ENCODE measurements at places on chromosomes 12 and 14.
A peak's percentile ranks its signal among the peaks of the same experiment; 100 is the strongest.

- DNase-seq = no peak
Measured at GRCh38 chr14:91575469-91576208, 65.5 kb upstream of the PPP4R3A start.

- peak; percentile 88 for DNase-seq
Measured at GRCh38 chr12:118330421-118331018, 42.2 kb downstream of the TAOK3 start.

DNA sequence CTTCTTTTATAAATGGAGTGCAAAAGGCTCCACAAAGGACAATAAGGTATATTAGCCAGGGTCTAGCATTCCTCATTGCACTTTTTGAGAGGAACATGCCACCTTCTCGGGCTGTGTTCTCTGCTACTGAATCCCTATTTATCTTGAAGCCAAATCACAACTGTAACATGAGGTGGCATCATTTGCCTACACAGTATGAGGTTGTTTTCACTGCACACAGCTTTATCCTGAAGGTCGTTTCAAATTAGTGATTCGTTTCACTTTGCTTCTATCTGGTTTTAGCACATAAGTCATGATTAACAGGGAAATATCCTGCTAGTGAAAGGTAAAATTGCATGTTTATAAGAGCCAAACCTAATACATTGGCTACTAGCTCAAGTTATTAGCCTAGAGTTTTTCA is 153.8 kb downstream of the SLC35F4 start:
- no peak for DNase-seq

DNA sequence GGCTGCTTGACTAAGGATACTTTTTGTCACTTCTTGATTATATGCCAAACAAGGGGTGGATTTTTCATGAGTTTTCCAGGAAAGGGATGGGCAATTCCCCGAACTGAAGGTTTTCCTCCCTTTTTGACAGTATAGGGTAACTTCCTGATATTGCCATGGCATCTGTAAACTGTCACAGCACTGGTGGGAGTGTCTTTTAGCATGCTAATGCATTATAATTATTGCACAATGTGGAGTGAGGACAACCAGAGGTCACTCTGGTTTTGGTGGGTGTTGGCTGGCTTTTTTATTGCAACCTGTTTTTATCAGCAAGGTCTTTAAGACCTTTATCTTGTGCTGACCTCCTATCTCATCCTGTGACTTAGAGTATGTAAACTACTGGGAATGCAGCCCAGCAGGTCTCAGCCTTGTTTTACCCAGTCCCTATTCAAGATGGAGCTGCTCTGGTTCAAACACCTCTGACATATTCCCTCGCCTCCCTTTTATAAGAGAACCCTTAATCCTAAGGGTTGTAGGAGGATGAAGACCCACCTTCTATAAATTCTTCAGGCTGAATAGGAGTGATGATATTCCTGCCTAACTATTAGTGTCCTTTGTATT is 471.2 kb downstream of the ATP23 start:
- no peak for DNase-seq

DNA sequence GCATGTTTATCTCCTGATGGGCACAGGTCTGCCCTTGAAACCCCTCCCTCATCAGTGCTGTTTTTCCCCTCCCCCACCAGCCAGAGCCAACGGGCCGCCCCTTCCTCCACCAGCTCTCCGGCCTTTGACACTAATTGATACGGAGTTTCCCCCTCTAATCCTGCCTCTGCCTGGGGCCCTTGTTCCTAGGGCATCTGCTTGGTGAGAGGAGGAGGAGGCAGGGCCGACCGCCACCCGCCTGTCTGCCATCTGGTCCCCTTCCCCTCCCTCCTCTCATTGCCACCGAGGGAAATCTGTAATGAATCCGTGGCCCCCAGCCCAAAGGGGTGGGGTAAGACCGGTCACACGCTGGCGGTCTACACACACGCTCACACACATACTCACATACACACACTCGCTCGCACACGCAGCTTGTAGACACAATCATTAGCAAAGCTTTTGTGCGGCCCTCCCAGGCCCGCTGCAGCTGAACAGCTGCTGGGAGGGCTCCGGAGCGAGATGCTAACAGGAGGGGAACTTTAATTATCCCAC is 27.4 kb downstream of the SRRM4 start:
- DNase-seq = no peak

- no peak for DNase-seq
Measured at GRCh38 chr12:115577401-115577800, 700.1 kb downstream of the MED13L start.

DNA sequence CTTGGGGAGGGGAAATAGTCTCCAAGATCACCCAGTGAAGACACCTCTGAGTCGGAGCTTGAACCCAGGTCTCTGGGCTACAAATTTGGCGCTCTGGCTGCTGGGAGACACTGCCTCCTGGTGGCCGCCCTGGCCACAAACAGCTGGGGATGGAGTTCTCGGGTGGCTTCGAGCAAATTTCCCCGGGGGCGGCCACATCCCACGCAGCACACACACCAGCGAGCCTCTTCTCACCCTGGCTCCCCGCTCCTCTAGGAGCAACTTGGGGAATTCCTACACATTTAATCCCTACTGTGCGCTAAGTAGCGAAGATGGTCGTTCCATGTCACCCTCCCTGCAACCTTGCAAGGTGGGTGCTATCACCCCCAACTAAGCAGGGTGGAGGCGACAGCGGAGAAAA is 66.2 kb upstream of the BEGAIN start:
- DNase-seq = no peak

- peak; percentile 72 for DNase-seq
Measured at GRCh38 chr12:116319898-116320621, 42.6 kb upstream of the MED13L start.

- no peak for DNase-seq
Measured at GRCh38 chr14:52091928-52092327, 23.1 kb upstream of the NID2 start.

- no peak for DNase-seq
Measured at GRCh38 chr14:27391331-27391730, 793.5 kb upstream of the NOVA1 start.

DNA sequence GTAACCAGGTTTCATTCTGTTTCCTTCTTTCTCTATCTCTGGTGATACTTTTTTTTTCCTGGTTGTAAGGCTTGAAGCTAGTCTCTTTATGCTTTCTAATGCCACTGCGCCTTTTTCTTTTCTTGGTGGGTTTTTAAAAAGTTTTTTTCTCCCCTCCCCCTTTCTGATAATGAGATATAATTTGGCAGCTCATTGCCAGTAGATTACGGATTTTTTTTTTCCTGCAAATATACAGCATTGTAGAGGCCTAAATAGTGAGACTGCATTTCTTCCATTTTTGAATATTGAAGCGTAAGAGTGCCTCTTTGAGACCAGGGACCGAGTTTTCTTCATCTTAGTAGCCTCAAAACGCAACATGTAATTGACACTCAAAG is 1.1 kb downstream of the PAPOLA start:
- DNase-seq = no peak

GRCh38 chr14:55846826-55847446 is 266.9 kb downstream of the KTN1 start:
- DNase-seq = no peak

DNA sequence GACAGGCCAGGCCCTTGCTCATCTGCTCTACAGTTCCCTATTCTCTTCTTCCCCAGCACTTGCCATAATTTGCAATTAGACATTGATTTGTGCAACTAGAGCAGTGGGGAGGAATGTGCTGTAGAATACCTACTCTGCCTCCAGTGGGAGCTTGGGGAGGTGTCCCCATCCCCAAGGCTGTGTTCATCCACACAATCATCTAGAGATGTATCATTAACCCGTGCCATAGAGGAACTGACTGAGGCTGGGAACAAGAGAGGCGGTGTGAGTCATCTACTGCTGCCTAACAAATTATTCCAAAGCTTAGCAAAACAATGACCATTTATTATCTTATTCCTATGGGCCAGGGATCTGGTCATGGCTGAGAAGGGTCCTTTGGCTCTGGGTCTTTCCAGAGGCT is 5.1 kb upstream of the OTUB2 start:
- DNase-seq = no peak

GRCh38 chr12:121908702-121909101 is 9.7 kb upstream of the CFAP251 start:
- no peak for DNase-seq

DNA sequence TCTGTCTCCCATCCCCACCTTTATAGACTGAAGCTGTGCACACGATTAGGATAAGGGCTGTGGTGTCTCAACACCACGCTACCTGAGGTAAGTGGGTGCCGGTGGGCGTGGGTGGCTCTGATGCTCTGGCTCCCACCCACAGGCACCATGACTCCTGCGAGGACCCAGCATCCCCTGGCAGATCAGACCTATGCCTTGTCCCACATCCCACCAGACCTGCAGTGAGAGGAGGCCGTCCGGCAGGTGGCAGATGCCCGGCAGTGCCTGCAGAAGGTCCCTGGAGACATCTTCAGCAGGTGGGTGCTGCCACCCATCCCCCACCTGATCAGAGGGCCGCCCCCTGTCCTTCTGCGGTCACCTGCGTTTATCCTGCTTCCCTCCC is 104.4 kb upstream of the PRB2 start:
- no peak for DNase-seq

- DNase-seq = no peak
Measured at GRCh38 chr14:89352976-89353765, 63.9 kb downstream of the FOXN3 start.

DNA sequence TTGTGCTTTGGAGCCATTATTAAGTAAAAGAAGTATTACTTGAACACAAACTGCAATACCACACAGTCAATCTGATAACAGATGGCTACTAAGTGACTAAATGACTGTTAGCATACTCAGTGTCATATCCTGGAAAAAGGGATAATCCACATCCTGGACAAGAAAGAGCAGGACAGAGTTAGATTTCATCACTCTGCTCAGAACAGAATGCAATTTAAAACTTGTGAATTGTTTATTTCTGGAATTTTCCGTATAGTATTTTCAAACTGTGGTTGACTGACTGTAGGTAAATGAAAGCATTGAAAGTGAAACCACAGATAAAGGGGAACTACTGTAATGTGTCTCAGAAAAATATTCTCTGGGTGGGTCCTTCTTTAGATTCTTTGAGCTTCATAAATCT is 458.8 kb downstream of the TMEM117 start:
- no peak for DNase-seq

- DNase-seq = peak; percentile 77
Measured at GRCh38 chr12:42396473-42397259, 70.7 kb downstream of the PPHLN1 start.

DNA sequence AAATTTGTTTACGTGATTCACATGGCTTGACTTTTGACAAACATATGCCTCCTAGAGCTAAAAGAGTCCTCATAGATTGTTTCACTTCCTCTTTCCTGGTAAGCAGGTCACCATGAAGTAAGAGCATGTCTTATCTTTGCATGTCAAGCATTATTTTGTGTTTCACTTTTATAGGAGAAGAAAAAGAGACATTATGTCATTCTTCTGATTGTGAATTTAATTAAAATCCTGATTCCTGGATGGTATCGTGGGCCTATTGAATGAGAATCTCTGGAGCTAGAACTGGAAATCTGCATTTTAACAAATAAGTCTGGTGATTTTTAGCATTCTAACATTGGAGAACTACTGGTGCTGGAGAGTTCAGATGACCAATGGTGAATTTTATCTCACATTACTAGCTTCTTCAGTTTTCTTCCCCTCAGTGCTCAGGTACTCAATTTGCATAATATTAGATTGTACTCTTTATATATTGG is 218.6 kb upstream of the ATP2B1 start:
- no peak for DNase-seq

GRCh38 chr12:70091021-70091521 is 152.2 kb upstream of the CNOT2 start:
- peak; percentile 5 for DNase-seq

- peak; percentile 61 for DNase-seq
Measured at GRCh38 chr12:64083285-64084210, 138.5 kb downstream of the KICS2 start.

DNA sequence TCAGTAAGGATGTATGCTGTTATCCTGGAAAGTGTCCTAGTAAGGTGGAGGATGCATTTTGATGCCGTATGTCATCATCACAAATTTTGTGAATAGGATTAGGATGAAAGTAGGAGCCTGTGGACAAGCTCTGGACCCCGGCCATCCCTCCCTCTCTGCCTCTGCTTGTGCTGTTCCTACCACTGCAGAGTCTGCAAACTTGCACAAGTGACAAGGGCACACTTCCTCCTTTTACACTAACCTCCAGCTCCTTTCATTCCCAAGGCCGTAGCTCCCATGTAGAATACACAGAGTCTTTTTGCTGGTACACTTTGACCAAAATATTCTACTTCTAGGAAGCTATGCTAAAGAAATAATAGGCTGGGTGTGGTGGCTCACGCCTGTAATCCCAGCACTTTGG is 13.3 kb upstream of the TMCC3 start:
- DNase-seq = no peak

GRCh38 chr14:105430042-105430441 is 10.4 kb downstream of the MTA1 start:
- peak; percentile 93 for DNase-seq

DNA sequence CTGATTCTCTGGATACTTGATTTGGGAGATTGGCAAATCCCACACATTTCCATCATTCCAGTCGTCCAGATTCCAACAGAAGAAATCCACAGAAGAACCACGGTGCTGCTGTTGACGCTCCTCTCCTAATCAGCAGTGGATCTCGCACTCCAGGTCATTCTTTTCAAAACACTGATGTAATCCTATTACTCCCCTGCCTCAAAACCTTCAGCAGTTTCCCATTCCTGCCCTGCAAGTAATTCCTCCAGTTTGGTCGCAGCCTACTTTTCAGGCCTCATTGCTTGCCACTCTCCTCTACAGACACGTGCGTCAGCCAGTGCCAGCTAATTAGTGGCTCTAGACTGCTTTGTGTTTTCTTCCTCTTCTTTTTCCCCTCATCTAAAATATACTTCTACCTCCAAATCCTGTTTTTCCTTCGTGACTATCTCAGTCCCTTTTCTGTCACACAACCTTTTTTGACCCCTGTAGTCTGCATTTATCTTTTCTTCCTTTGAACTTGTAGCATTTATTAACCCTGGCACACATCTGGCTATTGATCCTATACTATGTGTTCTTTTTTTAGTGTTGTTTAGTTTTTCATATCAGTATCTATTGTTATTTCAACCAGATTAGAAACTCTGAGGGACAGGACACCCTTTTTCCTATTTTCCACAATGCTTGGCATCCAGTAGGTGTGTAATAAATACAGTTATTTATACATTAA is 36.8 kb downstream of the PRORP start:
- peak; percentile 16 for DNase-seq

DNA sequence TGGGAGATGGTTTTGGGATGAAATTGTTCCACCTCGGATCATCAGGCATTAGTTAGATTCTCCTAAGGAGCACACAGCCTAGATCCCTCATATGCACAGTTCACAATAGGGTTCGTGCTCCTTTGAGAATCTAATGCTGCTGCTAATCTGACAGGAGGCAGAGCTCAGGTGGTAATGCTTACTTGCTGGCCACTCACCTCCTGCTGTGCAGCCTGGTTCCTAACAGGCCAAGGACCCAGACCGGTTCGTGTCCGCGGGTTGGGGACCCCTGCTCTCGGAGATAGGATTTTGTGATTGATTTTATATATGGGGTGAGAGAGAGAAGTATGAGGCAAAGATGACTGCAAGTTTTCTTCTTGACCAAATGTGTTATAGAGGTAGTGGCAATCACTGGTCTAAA is 57.5 kb downstream of the CCDC91 start:
- DNase-seq = no peak

Measured in endothelial cell of umbilical vein (primary cell).